ENCODE measurements at places on chromosomes 7 and 10.
A peak's percentile ranks its signal among the peaks of the same experiment; 100 is the strongest.

DNA sequence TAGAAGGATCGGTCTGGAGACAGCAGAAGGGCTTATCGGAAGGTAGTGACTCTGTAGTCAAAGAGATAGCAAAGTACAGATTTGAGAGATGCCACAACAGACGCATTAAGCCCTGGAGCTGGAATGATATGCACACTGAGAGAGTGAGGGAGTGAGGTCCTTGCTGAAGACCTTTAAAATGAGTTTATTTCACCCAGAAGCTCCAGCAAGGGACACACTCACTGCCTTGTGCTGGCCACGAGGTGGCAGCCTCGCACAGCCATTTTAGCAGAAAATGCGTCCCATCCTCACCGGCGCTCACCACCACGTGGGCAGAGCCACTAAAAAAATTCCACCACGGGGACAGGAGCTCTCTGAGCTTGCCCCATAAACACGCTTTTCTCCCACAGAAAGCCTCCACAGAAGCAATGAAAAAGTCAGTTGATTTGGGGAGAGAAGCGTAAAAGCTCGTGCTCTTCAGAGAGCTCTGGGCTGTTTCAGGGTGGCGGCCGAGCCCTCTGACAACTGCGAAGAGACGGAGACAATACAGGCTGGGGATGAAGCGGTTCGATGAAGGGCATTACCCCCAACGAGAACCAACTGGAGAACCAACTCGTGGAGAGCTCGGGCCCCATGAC is 163.0 kb upstream of the KLF14 start:
- DNase-seq, result peak; percentile 53

DNA sequence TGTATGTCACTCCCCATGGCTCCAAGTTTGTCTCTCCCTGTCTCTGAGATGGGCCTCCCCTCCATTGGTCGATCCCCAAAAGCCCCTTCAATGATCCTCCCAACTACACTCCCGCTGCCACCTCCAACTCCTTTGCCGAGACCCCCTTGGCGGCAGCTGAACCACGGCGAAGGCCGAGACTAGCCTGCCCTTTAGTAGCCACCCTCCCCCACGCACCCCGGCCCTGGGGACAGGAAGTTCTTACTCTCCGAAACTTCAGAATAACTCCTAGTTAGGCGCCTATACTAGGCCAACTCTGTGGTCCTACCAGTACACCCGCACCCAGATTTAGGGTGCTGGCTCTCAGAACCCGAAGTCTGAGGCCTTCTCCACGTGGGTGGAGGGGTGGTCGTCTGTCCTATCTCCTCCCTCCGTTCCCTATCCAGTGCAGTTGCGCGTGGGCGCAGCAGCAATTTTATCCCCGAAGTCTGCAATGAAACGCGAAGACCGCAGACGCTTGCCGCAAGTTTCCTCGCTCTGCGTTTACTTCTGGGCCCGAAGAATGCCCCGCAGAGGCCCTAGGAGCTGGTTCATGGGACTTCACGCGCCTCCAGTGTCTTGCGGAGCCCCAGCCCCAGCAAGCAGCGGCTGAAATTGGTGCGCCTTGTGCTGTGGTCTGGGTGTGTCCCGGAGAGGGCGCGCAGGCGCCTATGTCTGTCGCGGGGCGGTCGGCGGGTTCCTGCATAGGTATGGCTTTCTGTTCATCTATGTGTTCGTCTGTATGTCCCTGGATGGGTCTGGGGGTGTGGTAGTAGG is 82.6 kb upstream of the SLF2 start:
- DNase-seq, result no peak

- no peak for DNase-seq
Observed at GRCh38 chr7:146728141-146728540, 611.5 kb downstream of the CNTNAP2 start.

DNA sequence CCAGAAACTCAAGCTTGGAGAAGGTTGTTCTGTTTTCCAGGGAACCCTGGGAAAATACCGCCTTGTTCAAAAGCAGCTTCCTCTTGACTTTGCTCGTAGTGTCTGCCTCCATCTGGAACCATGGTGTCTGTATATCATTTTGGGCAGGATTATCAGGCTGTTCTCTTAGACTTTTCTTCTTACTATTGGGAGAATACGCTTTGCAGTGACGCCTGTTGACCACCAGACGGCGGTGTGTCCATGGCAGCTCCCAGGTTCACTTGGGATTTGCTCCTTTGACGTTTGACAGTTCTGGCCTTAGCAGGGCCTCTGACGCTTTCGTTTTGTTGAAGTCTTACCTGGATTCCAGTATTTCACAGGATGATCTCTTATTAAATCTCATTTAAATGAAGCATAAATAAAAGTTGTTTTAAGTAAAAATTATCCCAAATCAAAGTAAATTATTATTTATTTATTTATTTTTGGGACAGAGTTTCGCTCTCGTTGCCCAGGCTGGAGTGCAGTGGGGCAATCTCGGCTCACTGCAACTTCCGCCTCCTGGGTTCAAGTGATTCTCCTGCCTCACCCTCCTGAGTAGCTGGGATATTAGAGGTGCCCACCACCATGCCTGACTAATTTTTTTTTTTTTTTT is 41.8 kb upstream of the GJD4 start:
- DNase-seq, result no peak

DNA sequence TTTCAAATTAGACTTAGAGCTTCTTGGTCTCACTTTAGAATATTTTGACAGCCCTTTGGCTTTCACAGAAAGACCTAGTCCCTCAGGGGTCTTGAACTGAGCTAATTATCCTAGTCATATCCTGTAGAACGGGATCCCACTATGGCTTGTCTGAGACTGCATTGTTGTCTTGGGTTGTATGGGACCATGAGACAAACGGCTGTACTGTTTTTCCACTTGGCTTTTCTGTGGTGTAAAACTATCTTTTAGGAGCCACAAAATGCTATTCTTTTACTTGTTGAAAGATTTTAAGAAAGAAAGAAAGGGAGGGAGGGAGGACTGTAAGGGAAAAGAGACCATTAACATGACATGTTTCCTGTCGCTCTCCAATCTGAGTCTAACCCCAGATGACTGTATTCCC is 432.5 kb downstream of the AUTS2 start:
- no peak for DNase-seq

GRCh38 chr10:43304687-43305333 is 37.9 kb upstream of the RASGEF1A start:
- no peak for DNase-seq

GRCh38 chr7:19709249-19709578 is 377 bp upstream of the POLR1F start:
- no peak for DNase-seq

DNA sequence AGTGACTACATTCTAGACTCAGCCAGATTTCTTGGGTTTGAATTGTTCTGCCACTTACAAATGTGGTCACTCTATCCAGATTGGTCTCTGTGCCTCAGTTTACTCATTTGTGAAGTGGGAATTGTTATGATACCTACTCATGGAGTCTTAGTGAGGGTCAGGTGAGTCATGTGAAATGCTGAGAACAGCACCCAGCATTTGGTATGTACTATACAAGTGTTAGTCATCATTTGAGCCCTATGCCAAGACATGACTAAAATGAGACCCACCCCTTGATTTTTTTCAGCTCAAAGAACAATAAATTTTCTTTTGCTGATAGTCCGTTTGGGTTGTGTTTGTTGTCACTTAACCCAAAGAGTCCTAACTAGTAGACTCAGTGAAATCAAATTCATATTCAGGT is 92.8 kb downstream of the CHN2 start:
- DNase-seq, result no peak

DNA sequence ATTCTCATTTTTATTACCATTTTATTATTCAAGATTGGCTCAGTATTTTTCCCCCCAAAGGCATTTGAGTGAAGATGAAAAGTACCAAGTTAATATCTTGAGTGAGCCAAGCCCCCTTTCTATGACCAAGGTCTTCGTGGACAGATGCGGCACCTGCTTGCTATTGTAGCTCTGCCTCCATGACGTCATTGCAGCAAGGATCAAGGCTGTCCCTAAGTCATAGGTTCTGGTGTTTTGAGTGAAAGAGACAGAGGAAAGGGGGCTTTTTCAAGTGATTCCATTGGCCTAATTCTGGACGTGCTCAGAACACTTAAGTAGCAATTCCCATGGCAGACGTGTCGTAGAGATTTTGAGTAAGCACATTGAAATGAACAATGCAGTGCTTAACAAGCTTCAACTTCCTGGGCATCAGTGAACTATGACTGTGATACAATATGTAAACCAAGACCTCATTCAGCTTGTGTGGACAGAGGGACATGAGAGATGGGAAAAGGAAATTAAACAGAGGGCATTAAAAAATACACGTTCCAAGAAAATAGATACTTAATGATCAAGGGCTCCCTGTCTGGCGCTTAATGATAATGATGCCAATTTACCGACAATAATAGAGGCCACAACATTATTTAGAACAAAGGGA is 248.7 kb upstream of the NPVF start:
- no peak for DNase-seq

DNA sequence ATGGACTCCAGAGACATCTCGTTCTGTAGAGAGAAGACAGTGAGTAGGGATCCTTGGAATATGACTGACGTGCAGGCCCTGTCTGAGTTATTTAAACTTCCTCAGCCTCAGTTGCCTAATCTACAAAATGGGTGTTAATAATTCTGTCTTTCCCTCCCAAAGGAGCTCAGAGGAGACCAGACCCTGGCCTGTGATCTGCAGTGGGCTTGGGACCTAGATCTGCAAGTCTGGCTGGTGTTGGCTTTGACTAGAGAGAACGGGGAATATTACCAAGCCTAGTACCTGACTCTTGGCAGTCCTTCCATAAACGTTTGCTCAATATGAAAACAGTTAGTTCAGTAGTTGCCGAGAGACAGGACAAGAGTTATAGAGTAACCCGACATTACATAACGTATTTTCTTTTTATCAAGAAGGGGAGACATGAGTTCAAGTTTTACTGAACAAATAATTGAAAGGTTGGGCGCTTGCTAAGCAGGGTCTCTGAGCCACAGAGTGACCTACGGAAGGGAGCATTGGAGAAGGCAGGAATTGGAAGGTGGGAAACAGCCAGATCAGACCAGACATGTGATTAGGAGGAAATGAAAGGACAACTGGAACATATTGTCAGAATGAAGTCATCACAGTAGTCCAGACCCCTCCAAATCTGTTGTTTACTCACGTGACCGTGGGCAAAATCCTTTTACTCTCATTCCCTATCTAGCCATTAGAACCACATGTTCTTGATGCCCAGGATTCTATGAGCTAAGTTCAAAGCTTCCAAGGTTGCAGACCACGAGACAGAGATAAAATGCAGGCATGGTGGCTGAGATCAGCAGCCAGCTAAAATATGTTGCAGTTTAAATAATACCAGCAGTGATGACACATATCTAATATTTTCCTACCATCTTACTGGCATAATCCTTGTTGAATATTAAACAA is 10.9 kb upstream of the CYP3A4 start:
- DNase-seq, result no peak

GRCh38 chr10:97752956-97753355 is 16.0 kb downstream of the ZFYVE27 start:
- DNase-seq, result no peak

DNA sequence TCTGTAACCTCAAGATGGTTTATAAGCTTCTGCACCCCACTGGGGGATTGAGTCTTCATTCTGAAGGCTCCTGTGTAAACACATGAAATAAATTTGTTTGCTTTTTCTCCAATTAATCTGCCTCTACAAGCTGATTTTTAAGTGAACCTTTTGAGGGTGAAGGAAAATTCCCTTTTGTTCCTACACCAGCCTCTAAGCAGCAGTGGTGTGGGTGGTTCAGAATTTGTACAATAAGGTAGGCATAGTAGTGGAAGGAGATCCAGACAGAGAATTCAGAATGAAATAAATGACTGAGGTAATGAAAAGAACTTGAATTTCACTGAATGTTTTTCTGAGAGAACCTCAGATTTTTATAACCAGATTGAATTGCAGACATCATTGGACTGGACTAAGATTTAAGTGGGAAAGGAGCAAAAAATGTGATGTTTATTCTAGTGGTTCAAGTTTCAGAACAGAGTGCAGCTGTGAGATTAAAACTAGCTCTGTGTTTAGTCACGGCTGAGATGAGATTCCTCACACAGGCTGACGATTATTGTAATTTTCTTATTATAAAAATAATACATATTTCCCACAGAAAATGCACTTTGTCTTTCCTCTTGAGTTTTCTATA is 1162.2 kb downstream of the TYW1 start:
- no peak for DNase-seq

DNA sequence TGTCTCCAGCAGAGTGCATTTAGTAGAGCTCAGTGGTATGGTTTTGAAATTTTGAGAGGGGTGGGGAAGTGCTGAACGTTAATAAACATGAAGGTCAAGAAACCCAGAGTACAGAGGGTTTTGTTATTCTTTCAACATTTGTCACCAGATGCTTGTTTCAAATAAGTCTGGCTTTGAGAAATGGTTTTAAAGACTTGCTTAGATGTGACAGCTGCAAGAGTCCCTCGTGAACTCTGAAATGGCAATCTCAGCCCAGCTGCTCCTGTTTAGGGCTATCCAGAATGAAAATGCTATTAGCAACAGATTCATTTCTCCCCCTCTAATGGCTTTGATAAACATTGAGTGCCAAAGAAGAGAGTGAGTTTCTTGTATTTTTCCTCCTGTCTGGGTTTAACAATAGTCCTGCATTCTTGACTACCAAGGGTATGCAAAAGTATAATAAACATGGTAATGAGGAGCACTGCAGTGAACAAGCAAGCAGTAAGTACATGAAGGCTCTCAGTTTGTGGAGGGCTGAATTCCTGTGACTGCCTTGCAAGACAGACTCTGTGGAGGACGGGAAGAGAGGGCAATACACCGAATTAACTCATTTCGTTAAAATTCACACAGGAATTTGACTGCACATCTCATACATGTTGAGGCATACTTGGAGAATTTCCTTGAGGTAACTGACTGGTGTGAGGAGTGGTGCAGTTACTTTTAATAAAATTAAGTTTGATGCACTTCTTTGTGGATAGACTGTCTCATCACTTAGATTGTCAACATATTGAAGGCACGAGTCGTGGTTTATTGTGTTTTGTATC is 490.9 kb downstream of the REEP3 start:
- DNase-seq, result no peak

GRCh38 chr7:115113776-115114175 is 191.9 kb downstream of the MDFIC start:
- DNase-seq, result no peak

- no peak for DNase-seq
Observed at GRCh38 chr7:134902058-134902457, 84.2 kb upstream of the AGBL3 start.

DNA sequence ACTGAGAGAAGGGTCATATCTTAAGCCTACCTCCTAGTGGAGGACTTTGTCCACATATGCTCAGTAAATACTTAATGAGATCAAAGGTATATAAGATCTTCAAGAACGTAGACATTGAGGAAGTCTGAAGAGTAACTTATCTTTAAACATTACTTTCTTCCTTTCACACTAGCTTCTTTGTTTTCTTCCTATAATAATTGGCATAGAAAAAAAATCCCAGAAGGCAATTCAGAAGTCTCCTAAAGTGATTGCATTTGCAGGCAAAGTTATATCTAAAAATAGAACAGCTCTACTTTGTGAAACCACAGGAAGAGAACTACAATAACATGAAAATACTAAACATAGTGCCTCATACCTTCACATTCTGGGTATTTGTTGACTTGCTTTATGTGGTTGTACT is 150.4 kb downstream of the PPP1R3A start:
- no peak for DNase-seq

- DNase-seq, result no peak
Observed at GRCh38 chr7:23357190-23358093, 58.3 kb downstream of the MALSU1 start.
